NCI-H1417 treated with DMSO at 0.1 percent for 48 hours (cell line): ENCODE measurements at places on chromosomes 2 and 18.

- DNase-seq: no peak
These were observed 62.2 kb downstream of the MAP3K19 start for GRCh38 chr2:134985061-134985460.

GRCh38 chr18:22427822-22428549 is 10.3 kb upstream of the CTAGE1 start:
- DNase-seq: no peak

DNA sequence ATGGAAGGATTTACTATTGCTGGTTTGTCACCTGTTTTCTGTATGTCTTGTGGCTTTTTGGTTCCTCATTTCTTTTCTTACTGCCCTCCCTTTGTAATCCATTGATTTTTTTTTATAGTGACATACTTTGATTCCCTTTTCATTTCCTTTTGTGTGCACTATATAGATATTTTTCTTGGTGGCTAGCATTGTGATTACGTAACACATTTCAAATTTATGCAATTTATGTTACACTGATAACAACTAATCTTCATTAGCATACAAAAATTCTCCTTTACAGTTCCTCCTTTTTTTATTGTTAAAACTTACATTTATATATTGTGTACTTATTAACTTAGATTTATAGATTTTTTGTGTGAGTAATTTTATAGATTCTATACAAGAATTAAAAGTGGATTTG is 80.6 kb downstream of the OTX1 start:
- DNase-seq: no peak

DNA sequence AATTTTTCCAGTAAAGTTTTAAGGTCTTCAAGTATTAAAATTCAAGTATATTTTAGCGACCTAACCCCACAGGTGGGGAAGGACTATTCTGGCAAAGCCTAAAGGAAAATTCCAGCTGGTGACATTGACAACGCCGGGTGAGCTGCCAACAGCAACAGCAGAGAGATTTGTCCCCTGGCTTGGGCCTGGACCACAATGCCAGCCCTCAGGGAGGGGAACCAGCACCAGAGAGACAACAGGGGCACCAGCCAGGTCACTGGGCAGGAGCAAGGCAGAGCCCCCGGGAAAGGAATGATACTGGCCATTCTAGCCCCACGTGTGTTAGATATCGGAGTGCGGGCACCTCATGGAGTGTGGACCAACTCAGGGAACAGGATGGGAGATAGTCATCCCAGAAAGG is 95.7 kb downstream of the ARMC9 start:
- no peak for DNase-seq

GRCh38 chr18:29644276-29644675 is 1398.3 kb downstream of the DSC3 start:
- DNase-seq: no peak
